ENCODE measurements at places on chromosomes 16 and 17.

DNA sequence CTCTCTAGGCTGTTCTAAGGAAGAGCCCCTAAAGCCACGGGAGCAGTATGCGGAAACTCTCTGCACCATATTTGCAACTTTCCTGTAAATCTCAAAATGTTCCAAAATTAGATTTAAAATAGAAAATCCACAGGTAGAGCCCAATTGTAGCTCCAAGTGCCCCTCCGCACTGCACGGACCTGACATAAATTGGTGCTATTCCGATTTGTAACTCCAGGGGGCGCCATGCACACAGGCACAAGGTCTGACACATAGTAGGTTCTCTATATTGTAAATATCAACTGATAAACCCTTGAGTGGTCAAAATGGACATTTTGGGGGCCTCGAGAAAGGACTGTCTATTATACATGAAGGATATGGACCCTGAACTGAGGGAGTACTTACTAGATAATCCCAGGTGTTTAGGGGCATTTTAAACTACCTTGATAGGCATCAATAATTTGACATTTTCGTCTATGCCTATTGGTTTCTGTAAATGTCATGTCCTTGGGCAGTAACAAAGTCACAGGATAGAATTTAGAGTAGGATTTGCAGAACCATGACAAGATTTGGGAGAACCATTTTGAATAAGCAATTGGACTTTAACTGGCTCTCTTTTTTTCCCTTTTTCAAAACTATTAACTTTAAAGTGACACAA lies 36.6 kb upstream of the TMEM132E start:
- peak; percentile 20 for DNase-seq

DNA sequence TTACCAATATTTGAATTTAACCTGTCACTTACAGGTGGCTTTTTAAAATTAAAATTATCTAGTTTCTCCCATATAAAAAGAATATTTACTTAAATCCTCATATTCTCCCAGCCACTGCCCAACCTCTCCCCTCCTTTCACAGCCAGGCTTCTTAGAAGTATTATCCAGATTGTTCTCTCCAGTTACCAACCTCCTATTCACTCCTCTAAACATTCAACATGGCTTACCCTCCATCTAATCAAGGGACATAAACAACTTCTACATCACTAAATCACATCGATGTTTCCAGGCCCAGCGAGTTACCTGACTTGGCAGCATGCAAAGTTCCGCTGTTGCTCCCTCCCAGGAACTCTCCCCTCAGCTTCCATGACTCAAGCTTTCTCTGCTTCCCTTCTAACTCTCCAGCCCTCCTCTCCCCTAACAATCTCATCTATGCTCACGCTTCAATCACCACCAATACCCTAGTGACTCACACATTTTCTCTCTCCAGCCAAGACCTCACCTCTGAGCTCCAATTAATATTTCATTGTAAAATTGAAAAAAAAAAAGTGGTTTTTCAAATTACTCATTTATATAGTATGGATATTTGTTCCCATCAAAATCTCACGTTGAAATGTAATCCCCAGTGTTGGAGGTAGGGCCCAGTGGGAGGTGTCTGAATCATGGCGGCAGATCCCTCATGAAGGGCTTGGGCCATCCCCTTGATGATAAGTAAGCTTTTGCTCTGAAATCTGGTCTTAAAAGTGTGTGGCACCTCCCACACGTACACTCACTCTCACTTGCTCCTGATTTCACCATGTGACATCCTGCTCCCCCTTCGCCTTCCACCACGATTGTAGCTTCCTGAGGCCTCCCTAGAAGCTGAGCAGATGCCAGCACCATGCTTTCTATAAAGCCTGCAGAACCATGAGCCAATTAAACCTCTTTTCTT lies 88.5 kb downstream of the HELZ start:
- peak; percentile 53 for DNase-seq

GRCh38 chr16:5938607-5939006 lies 841.0 kb upstream of the EEF2KMT start:
- no peak for DNase-seq

- DNase-seq: no peak
Observed at GRCh38 chr17:73681946-73682345, 37.7 kb upstream of the SDK2 start.

Data from epithelial cell of esophagus (primary cell).